Fibroblast of skin of right biceps (primary cell): ENCODE measurements at places on chromosomes 11 and 22.

DNA sequence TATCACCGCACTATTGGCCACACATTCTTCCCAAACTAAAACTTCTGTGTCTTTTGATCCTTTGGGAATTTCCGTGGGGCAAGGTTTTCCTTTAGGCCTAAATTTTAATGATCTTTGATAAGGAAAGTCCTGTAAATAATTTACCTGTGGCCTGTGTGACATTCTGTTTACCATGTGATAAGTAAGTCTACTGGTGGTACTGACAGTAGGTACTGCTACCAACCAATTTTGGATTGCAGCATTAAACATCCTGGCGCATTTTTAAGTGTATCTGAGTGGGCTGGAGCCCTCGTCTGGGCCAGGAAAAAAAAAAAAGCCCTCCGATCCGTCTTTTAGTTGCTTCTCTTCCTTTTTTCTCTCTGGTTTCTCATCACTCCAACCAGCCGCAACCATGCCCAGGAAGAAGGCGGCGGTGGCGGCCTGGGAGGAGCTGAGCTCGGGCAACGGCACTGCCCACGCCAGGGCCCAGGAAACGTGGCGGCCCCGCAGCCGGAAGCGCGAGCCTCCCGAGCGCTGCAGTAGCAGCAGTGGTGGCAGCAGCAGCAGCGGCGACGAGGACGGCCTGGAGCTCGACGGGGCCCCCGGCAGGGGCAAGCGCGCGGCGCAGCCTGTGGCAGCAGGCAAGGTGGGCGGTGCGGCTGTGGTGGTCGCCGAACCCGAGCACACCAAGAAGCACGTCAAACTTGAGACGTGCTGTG is 33.6 kb downstream of the ASRGL1 start:
- DNase-seq, result no peak

DNA sequence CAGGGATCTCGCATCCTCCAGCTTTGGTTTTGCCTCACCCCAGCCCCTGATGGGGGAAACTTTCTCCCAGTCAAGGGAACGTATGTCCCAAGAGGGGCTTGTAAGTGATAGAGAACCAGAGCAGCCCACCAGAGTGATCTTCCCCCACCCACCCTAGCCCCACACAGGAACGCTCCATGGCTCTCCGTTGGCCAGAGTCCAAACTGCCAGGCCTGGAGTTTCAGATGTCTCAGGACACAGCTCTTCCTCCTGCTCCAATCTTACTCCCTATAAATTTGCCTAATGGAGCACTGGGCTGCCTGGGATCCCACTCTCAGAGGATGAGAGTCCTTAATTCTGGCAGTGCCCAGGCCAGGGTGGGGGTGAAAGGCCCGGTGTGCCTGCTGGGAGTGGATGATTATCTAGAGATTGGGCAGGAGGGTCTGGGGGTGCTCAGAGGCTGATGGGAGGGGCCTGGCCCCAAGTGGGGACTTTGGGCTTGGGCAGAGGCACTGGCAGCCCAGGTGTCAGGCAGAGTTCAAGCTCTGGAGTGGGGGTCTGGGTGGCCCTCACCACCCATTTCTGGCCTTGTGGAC is 79.9 kb downstream of the WNT7B start:
- no peak for DNase-seq

DNA sequence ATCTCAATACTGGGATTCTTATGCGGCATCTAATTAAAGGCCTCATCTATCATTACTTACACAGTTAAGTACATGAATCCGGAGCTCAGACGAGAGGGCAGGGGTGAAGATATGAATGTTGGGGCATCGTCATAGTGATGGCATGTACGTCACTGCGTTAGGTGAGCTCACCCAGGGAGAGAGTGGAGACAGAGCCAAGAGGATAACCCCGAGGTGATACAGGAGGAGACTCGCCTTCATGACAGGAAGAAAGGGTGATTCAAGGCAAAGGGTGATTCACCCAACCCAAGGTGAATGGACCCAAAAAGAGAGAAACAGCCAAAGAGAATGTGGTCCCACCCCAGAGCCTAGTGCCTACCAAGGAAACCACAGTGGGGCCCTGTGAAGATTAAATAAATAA is 132.9 kb upstream of the BLID start:
- DNase-seq, result no peak

- DNase-seq, result no peak
Measured at GRCh38 chr11:117097014-117097388, 1.2 kb downstream of the SIK3 start.

GRCh38 chr22:45218976-45219375 is 21.7 kb downstream of the KIAA0930 start:
- DNase-seq, result peak; percentile 42

DNA sequence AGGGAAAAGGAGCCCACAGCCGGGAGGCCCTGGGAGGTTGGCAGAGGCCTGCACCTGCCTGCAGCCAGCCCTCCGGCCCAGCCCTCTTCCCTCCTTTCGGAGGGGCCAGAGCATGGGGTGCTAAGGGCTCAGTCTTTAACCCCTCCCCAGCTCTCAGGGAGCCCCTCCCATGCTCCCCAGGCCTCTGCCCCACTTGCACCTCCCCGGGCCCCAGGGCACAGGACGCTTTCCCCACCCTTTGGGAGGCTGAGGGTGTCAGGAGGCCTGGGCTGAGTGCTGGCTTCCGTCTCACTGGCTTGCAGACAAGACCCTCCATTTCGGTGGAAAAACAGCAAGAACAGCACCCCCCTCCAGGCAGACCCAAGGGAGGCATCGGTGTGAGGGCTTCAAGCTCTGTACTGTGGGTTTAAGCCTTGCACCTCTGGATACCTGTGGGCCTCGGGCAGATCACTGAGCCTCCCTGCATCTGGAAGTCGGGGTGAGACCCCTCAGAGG is 7.3 kb downstream of the ASCL2 start:
- no peak for DNase-seq

DNA sequence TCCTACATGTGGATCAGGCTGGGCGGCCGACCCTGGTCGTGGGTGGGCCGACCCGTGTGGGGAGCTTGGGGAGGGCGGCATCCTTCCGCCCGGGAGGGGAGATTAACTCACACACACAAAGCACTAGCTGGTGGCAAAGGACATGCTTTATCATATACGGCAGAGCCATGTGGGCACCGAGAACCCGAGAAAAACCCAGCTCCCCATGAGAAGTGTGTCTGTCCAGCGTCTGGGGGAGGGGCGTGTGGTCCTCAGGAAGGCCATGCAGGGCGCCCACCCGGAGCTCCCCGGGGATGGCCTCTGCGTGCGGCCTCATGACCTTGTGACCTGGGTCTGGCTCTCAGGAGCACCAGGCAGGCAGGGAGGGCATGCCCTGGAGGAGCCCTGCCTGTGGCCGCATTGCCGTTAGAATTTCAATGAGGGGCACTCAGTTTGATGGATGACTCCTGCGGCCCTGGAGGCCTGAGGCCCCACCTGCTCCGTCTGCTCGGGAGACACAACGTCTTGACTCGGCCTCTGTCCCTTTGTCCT is 39.4 kb upstream of the TOLLIP start:
- no peak for DNase-seq

GRCh38 chr22:46500201-46500600 is 37.2 kb downstream of the CELSR1 start:
- DNase-seq, result peak; percentile 18

- no peak for DNase-seq
Measured at GRCh38 chr22:38406617-38407016, 48.4 kb downstream of the KCNJ4 start.

- no peak for DNase-seq
Measured at GRCh38 chr11:128955636-128956035, 13.0 kb upstream of the TP53AIP1 start.

DNA sequence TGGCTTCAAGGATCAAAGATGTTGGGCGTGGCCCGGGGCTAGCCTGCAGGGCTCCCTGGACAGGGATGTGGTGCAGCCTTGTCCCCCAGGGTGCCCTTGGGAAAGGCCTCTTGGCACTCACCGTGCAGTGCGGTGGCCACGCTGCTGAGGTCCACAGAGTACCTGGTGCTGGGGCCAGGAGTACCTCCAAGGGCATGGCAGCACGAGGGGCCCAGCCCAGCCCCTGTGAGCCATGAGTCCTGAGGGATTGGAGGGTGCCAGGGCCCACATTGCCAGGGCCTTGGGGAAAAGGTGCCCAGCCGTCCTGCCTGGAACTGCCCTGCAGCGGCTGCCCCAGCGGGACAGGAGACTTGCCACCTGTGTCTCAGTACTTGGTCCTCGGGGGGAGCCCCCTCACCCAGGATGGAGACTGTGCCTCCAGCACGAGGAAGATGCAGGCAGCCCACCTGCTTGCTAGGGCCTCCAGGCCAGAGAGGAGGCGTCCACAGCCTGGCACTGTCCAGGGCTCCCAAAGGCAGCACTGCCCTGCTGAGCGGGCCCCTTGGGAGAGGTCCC is 44.2 kb downstream of the GRAMD4 start:
- no peak for DNase-seq

- no peak for DNase-seq
Measured at GRCh38 chr11:63012430-63012829, 3.2 kb downstream of the SLC22A8 start.

DNA sequence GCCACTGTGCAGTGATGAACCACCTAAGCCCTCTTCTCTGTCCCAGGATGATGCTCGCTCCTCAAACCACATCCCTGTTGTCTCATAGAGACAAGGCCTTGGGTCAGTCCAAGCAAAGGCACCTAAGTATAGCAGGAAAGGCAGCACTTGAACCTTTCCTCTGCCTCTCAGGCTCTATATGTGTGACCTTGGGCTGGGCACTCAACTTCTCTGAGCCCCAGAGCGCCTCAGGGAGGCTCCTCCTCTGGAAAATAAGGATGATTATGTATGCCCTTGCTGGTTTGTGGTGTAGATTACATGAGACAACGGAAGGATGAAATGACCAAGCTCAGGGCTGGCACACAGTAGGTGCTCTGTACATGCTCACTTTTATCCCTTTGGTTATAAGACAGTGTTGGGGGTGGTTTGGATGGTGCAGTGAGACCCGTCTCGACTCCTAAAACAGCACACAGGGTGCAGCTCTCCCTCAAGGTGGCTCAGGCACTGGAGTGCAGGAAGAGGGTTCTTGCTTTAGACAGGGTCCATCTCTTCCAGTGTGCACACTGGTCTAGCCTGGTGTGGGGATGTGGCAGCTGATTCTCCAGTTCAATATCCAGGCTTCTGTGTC is 40.2 kb upstream of the ACCSL start:
- DNase-seq, result no peak

DNA sequence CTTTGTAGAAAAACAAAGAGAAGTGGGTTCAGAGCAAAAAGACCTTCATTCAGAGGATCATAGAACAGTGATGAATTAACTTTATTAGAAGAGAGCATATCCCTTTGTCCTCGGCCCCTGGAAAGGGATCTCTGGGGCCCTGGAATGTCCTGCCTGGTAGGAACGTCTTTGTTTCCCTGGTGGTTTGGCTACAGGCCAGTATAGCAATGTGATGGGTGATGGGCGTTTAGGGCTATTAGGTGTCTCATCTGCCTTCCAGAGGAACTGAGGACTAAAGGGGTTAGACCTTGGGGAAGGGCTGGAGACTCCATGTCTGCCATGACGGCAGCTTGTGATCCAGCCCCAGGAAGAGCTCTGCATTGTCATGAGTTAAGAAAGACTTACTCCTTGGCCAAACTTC is 9.1 kb downstream of the APOL4 start:
- DNase-seq, result peak; percentile 51

- no peak for DNase-seq
Measured at GRCh38 chr11:123254357-123254756, 59.3 kb upstream of the CLMP start.

DNA sequence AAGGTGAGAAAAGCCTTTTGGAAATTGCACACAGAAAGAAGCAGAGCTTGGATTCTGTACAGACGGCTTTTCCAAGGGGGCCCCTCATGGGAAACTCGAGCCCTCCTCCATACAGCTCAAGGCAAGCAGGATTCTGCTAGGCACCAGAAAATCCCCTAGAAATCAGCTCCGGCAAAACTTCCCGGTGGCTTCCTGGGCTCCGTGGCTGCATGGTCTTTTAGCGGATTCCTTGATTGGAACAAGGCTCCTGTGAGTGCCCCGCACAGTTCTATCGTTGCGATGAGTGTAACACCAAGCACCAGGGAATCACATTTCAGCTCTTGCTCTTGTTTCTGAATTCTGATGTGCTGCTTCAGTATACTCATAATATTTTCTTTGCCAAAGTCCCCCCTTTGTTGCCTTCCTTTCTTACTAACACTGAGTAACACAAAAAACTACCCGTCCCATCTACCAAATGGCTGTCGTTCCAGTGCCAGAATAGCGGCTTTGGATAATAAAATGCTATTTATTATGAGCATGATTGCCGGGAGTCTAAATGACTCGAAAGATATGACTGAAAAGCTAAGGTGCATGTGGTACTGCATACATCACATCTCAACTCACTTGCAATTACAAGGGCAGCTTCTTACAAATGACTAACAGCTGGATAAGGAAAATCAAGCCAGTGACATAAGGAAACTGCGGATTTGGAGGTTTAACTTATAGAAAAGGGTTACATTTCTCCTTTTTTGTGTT is 494.1 kb downstream of the DLG2 start:
- no peak for DNase-seq

DNA sequence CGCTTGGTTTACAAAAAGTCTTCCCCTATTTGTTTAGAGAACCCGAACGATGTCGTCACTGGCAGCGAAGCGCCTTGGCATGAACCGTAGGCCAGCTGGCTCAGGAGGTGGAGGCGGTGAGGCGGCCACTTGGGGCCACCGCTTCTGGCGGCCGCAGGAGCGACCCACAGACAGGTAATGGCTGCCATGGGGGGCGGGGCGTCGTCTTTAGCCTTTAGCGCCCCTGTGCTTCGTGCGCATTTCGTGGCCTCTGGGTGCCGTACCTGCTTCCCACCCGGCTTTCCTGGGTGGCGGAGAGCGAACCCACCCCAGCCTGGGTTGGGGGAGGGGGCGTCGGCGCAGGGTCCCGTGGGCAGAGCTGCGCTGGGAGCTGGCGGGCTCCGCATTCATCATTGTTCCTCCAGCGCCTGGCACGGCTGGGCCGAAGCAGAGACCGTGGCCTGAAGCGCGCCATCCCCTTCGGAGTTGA is 469 bp upstream of the OSBP2 start:
- peak; percentile 18 for DNase-seq

GRCh38 chr22:48641906-48642475 is 1185.7 kb downstream of the BRD1 start:
- no peak for DNase-seq

GRCh38 chr11:1194977-1195681 is 27.7 kb upstream of the MUC5B start:
- DNase-seq, result no peak

GRCh38 chr11:87136236-87136635 is 98.5 kb downstream of the TMEM135 start:
- no peak for DNase-seq

GRCh38 chr22:24758164-24758799 is 16.2 kb downstream of the PIWIL3 start:
- DNase-seq, result peak; percentile 35

DNA sequence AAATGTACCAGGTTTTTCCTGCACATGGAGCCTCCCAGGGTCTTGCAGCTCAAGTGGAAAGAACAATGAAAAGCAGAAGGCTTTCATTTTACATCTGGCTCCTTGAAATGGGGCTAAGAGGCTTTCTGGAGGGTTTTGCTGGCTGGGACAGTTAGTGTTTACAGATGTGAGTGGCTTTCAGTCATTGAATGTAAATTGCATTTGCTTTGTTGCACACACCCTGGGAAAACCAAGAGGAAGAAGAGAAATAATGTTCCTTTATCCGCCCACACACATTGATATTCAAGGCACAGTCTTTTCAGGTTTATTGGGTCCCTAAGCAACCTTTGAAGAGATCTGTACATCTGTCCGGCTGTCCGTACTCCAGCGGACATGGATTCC is 144.5 kb downstream of the SPON1 start:
- DNase-seq, result no peak

- DNase-seq, result no peak
Measured at GRCh38 chr22:42152661-42153270, 22.2 kb upstream of the CYP2D6 start.

- DNase-seq, result peak; percentile 11
Measured at GRCh38 chr11:72584293-72584938, 89.8 kb downstream of the PDE2A start.

GRCh38 chr11:1323774-1324173 is 14.3 kb upstream of the TOLLIP start:
- DNase-seq, result no peak
